NCI-H510A treated with DMSO at 0.1 percent for 48 hours (cell line): ENCODE measurements at places on chromosomes 2 and 18.

DNA sequence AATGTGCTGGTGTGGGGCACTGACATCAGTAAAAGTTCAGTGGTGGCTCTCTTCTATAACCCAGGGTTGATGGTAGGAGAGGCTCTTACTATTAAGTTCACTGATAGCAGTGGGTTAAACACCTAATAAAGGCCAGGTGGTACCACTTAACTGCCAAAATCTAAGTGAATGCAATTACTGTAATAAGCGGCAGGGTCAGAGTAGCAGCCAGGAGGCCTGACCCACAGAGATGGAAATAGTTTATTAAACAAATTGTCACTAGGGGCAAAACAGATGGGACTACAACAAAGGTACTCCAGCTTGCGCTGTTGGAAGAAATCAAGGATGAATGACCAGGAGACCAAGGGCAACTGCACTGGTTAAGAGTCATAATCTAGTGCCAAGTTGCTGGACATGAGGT lies 26.6 kb downstream of the ZSWIM2 start:
- no peak for DNase-seq

DNA sequence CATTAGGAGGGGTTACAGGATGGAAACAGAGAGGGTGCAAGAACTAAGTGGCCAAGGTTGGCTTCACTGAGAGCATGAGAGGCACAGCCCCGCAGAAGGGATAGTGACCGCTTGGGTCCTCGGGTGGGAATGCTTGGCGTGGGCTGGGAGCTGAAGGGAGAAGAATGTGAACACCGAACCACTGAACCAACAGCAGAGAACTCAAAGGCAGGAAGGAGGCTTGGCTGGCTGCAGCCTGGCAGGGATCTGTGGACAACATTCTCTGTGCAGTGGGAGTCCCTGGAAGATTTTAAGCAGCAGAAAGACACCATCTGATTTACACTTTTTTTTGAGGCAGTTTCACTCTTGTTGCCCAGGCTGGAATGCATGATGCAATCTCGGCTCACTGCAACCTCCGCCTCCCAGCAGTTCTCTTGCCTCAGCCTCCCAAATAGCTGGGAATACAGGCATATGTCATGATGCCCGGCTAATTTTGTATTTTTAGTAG lies 33.9 kb downstream of the SOWAHC start:
- DNase-seq = no peak

DNA sequence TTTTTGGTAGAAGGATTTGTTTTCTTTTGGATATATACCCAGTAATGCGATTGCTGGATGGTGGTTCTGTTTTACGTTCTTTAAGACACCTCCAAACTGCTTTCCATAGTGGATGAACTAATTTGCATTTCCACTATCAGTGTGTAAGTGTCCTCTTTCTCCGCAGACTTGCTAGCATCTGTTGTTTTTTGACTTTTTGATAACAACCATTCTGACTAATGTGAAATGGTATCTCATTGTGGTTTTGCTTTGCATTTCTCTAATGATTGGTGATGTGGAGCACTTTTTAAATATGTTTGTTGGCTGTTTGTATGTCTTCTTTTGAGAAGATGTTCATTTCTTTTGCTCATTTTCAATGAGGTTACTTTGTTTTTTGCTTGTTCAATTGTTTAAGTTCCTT lies 260.9 kb upstream of the CWC22 start:
- DNase-seq = no peak

- DNase-seq = no peak
These were observed 79.6 kb downstream of the GORASP2 start for GRCh38 chr2:171008550-171009205.

- no peak for DNase-seq
These were observed 7.9 kb upstream of the ZNF407 start for GRCh38 chr18:74589811-74590210.

DNA sequence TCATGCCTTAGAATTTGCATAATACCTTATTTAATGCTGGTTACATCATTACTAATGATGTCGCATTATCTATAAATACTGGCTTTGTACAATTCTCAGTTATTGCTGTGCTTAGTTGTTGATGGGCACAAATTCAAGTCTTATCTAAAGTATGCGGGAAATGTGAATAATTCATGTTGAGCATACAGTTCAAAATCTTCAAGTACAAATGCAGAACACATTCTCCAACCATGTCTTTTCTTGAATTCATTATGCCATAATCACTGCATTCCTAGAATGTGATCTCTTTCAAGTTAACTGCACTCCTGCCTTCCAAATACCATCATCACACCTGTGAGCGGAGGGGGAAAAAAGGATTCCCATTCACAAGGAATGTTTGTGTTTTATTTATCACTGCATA lies 337.0 kb downstream of the MBD2 start:
- DNase-seq = no peak

GRCh38 chr2:172736424-172737174 lies 954 bp downstream of the RAPGEF4 start:
- DNase-seq = peak; percentile 47

- no peak for DNase-seq
These were observed 1.8 kb upstream of the NPAS2 start for GRCh38 chr2:100818003-100818605.

GRCh38 chr2:66030553-66030952 lies 404.4 kb upstream of the MEIS1 start:
- DNase-seq = no peak
